Head of caudate nucleus (tissue), 42 donors: ENCODE measurements at places on chromosomes 3 and 15.

- DNase-seq = no peak
Measured at GRCh38 chr3:28678086-28678485, 329.5 kb upstream of the AZI2 start.

- DNase-seq = no peak
Measured at GRCh38 chr15:72562878-72563277, 88.7 kb downstream of the ARIH1 start.

GRCh38 chr3:61915296-61915695 is 353.9 kb downstream of the PTPRG start:
- DNase-seq = no peak

- DNase-seq = no peak
Measured at GRCh38 chr15:59346951-59347350, 25.7 kb downstream of the MYO1E start.

DNA sequence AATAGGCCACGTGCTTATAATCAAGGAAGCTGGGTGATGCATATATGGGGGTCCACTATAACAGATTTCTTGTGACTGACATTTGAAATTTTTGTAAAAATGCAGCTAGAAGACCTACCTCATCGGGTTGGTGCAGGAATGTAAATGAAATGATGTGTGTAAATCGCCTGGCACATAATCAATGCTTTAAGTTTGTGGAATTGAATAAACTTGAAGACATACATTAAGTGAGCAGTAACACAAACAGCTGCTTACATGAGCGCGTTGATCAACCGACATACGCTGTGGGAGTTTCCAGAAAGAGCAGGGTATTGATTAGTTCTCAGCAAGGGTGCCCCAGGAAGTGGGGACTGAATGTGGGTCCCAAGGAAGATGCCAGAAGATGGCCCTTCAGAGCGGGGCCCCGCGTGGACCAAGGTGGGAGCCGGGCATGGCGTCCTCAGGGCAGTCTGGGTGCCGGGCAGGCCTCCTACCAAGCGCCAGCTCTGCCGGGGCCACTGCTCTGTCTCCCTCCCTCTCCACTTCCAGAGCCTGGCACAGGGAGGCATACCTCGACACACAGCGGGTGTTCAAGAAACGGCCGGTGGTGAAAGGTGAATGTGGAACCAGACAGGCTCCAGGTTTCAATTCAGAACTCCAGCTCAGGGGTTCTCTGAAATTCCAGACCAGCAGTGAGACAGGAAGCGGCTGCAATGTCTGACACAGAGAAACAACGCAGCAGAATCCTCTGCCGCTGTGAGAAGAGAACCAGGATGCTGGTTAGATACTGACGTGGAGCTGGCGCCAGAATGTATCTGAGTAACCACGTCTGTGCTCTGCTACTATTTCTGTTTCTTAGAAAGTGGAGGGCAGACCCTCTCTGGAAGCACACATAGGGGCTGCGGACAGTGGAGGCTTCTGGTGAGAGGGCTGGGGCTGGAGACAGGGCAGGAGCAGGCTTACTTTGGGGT is 12.6 kb downstream of the BFSP2 start:
- no peak for DNase-seq

DNA sequence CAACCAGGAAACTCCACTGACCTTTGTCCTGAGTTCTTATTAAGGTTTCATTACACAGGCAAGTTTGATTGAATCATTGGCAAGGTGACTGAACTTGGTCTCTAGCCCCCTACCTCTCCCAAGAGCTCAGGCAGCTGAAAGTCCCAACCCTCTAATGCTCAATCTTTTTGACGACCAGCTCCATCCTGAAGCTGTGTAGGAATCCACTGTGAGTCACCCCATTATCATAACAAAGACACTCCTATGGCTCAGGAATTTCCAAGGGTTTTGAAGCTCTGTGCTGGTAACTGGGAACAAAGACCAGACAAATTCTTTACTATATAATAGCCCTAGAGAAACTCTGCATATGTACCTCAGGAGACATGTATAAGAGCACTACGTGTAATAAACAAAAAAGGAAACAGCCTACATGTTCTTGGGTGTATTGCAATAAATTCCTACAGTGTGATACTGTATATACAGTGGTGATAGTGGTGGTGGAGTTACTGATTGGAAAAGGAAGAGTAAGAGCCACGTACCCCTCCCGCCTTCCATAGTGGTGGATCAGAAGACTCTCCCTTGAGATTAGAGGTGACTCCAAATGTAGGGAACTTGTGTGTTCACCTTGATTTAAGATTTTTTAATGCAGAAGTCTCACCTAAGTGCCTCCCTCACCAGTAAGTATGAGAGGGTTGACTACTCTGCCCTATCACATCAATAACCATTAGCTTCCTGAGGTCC is 116.6 kb downstream of the ST8SIA2 start:
- no peak for DNase-seq

DNA sequence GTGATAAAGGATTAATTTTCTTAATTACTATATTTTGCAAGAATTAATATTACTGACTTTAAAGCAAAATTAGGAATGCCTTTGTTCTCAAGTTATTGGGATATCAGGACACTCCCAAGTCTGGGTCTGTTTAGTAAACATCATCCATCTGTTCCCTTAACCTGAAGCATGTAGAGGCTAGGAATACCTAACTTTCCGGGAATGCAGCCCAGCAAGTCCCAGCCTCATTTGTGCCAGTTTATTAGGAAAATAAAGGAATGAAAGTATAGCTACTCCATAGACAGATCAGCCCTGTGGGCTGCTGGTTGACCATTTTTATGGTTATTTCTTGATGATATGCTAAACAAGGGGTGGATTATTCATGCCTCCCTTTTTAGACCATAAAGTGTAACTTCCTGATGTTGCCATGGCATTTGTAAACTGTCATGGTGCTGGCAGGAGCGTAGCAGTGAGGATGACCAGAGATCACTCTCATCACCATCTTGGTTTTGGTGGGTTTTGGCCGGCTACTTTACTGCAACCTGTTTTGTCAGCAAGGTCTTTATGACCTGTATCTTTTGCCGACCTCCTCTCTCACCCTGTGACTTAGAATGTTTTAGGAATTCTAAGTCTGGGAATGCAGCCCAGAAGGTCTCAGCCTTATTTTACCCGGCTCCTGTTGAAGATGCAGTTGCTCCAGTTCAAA is 540.2 kb downstream of the NAALADL2 start:
- DNase-seq = no peak

DNA sequence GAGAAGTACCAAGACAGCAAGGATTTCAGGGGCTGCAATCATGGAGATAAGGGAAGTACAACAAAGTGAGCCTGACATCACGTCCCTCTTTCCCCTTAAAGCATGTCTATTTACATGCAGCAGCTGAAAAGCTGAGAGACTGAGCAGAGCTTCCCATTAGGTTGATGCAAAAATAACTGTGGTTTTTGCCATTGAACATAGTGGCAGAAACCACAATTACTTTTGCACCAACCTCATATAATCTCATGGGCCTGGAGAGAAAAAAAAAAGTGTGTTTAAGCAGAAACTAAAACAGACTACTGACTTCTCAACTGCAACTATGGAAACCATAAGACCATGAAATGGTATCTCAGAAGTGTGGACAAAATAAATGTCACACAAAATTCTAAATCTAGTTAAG is 48.3 kb downstream of the CCDC12 start:
- no peak for DNase-seq

GRCh38 chr3:172405914-172406313 is 42.3 kb downstream of the GHSR start:
- DNase-seq = no peak

DNA sequence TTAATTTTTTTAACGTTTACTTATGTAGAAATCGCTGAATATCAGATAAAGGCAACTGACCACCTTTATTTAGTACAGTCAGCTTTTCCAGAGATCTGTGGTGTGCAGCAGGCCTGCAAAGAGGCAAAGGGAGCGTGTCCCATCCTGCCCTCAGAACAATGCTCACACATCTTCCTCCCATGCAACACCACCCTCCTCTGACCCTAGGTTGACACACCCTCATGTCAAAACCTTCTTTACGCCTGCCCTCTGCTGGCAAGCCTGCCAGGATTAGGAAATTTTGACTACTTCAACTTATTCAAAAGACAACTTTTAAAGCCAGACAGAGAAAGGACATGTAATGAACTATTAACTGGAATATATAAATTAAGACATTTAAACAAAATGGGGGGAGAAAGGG is 513.7 kb downstream of the FOXP1 start:
- DNase-seq = peak; percentile 53

DNA sequence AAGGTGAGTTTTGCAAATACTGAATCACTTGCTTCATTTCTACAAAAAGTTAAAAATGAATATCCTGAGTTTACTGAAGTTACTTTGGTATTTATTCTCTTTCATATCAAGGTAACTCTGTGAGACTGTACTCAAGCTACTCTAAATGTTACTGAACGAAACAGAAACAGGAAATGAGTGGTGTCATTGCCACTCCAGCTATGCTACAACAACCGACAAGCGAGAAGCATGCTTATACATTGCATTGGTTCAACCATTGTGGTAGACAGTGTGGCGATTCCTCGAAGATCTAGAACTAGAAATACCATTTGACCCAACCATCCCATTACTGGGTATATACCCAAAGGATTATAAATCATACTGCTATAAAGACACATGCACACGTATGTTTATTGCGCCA is 313.2 kb upstream of the THBS1 start:
- no peak for DNase-seq
